Esophagus squamous epithelium (tissue), 5 donors: ENCODE measurements at places on chromosomes 2 and 18.

- DNase-seq, result no peak
These were observed 310.9 kb upstream of the COL3A1 start for GRCh38 chr2:188663301-188663700.

DNA sequence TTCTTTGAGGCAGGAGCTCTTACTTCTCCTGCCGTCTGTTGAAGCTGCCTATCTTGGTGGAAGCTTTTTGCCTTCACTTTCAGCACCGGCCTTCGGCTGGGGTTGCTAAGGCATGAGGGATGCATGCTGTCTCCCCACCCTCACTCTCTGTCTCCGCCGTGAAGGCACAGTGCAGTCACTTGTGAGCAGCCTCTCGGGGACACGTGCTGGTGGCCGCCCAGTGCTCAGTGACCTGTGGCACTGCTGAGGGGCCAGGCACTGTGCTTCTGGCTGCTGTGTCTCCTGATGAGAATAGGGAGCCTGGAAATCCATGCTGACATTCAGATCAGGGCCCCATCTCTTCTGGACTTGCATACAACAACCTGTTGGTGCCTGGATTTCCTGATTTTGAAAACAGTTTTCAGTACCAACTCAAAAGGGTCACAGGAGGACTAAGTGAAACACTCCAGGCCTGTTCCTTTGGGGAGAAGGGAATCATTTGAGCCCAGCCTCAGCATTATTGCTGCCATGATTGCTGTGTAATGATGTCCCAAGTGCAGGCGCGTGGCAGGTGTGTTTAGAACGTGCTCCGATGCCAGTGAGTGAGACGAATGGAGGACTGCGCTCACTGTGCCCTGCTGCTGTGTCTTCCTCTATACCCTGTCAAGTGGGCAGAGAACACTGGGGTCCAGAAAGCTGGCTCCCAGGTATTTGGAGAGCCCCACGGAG is 218.1 kb downstream of the SEPTIN10 start:
- no peak for DNase-seq

- DNase-seq, result no peak
These were observed 8.3 kb downstream of the CEBPZ start for GRCh38 chr2:37223131-37223530.

- no peak for DNase-seq
These were observed 25.5 kb upstream of the TUBB6 start for GRCh38 chr18:12282442-12283039.

- DNase-seq, result no peak
These were observed 27.4 kb upstream of the CCNYL1 start for GRCh38 chr2:207683879-207684627.

DNA sequence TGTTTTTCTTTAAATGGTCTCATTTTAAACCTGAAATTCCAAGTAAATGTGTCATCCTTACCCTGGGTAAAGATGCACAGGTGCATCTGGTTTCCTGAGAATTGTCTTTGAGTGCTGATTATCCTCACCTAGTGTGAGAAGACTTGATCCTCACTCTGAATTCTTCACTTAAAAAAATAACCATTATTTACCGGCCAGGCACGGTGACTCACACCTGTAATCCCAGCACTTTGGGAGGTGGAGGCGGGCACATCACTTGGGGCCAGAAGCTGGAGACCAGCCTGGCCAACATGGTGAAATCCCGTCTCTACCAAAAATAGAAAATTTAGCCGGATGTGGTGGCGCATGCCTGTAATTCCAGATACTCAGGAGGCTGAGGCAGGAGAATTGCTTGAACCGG is 9.9 kb upstream of the WNT6 start:
- DNase-seq, result no peak

DNA sequence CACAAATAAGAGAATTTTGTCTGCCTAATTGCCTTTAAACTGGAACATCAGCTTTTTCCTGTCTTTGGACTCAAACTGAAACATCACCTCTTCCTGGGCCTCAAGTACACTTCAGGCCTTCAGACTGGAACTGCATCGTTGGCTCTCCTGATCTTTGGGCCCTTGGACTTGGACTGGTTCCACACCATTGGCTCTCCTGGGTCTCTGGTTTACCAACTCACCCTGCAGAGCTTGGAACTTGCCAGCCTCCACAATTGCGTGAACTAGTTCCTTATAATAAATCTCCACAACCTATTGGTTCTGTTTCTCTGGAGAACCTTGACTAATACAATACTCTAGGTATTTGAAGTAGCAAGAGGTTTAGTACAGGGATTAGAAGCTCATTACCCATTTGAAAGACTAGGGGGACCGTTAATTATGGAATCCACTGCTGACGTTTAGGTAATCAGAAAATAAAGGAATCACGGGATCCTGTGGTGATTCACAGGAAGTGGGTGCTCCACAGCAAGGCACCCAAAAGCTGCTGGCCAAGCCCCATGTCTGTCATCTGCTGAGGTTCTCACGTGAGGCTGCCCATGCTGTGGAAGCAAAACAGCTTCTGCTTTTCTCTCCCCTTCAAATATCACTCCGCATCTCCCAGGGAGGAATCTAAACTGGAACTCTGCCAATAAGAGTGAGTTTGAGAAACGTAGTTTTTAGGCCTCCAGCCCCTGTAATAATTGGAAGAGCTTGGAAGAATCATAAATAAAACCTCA is 20.0 kb upstream of the SGPP2 start:
- no peak for DNase-seq

DNA sequence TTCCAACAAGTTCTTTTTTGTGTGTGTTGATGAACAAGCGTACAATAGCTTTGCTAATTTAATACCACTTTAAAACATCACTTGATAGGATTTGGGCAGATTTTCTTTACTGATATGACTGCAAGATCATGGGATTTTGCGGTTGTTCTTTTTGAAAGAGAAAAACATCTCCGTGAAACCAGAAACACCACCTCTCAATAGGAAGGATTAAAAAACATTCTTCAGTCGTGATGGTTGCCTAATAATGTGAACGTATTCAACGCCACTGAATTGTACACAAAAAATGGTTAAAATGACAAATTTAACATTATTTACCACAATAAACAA is 19.3 kb downstream of the RBMS1 start:
- no peak for DNase-seq

DNA sequence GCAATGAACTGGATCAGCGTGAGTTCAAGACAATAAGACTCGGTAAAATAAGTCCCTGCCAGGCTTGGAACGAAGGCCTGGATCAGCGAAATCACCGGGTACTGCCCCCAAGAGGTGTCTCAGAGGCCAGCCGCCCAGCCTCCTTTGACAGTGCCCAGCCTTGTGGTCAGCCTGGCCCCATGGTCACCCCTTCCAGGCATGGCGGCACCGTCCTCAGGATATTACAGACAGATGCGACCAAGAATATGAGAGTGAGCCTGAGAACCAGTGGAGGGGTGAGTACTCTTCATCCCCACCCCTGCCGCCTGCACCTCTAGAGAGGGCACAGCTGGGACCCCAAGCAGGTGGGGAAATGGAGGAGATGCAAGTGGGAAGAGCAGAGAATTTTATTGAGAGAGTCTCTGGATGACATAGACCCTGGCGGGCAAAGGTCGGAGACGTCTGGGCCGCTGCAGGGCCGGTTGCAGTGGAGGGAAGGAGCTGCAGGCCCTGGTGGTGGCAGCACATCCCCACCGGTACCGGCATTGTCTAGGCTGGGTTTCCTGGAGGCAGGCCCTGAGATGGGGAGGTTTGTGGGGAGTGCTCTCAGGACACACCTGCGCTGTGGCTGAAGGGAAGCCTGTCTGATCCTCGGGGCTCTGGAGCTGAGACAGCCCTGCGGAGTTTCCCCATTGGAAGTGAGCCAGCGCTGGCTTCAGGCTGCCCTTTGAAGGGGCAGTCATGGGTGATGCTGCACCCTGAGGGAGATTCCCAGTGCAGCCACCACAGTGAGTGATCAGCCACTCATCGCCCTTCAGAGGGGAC is 190.0 kb downstream of the SEPTIN10 start:
- DNase-seq, result no peak
